ENCODE measurements at places on chromosomes 2 and 18.

GRCh38 chr2:145649061-145649460 is 1129.1 kb upstream of the ZEB2 start:
- no peak for DNase-seq

- DNase-seq = no peak
These were observed 59.3 kb upstream of the SPTBN1 start for GRCh38 chr2:54396798-54397197.

DNA sequence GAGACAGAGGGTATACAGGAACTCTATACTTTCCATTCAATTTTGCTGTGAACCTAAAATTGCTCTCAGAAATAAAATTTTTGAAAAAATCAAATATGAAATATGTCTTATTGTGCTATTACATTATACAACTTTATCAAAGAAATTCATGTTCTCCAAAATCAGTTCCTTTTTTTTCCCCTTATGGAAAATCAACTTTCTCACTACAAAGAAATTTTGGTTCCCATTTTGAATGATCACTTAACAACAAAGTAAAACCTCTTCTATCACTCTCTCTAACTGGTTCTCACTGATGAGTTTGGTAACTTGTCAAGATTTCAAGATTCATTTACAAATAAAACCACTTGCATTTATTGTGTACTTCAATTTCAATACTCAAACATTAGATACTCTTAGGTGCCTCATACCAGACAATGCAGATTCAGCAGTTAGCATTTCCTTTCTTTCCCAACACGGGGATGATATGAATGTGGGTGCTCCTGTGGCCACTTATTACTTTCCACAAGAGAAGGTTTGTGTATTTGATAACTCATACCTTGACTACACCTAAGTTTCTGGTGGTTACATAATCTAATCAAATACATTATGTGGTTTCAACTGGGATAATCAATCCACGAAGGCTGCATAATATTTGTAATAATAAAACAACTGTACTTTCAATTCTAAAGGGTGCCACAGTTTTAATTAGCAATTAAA is 6.4 kb downstream of the PSME4 start:
- no peak for DNase-seq

DNA sequence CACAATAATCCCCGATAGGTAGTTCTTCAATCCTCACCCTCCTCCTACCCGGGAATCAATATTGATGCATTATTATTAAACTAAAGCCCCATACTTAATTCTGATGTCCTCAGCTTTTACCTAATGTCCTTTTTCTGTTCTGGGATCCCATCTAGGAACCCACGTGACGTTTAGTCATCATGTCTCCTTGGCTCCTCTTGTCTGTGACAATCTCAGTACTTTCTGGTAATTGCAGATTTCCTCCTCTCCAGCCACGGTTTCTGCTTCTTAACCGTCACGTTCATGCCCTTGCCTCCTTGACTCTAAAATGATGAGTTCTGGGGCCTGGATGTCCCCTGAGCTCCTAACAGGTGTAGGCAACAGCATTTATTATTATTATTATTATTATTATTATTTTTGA is 2.9 kb upstream of the DGKD start:
- no peak for DNase-seq

DNA sequence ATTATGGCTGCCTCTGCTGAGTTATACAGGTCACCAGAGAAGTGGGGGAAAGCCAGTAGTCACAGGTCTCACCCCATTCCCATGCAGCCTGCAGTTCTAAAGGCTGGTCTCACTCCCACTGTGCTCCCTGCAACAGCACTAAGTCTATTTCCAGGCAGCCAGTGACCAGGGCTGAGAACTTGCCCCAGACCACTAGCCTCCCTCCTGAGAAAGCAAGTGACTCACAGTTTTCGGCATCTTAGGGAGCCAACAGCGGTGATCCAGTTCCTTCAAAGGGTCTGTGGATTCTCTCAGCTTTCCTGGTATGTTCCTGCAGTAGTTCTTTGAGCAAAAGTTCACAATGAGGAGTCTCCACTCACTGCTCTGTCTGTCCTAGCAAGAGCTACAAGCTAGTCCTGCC is 329.6 kb upstream of the MAP2 start:
- no peak for DNase-seq

DNA sequence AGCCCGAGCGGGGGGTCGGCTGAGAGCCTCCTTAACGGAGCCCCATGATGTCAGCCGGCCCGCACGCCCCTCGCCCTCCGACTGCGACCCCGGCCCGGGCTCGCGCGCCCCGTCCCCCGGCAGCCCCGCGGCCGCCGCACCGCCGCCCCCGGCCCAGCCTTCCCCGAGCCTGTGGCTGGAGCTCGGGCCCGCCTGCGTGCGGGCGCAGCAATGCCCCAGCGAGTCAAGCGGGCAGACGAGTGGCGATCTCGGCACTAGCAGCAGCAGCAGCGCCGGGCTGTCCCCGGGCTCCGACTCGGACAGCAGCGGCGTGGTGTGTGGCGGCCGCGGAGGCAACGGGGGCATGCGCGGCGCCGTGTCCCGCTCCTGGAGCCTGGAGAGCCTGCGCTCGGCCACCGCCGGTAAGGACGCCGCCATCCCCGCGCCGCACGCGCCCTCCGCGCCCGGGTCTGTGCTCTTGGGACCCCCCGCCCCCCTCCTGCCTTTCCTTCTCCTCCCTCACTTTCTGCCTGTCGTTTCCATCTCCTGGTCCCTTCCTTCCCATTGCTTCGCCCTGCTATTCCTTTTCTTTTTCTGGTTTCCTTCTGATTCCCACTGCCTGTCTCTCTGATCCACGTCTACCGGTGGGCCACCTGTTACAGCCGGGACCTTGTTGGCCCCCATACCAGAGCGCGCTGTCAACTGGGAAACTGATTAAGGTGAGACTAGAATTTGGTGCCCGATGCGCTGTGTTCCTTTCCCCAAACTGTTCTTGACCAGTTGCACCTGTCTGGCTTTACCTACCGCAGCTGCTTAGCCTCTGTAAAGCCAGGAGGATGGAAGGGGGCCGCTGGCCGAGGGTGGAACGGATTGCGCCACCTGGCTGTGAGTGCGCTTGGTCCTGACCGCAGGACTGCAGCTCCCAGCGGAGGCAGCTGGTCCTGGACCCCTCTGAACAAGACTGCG is 127.4 kb downstream of the ARHGEF4 start:
- DNase-seq = no peak

DNA sequence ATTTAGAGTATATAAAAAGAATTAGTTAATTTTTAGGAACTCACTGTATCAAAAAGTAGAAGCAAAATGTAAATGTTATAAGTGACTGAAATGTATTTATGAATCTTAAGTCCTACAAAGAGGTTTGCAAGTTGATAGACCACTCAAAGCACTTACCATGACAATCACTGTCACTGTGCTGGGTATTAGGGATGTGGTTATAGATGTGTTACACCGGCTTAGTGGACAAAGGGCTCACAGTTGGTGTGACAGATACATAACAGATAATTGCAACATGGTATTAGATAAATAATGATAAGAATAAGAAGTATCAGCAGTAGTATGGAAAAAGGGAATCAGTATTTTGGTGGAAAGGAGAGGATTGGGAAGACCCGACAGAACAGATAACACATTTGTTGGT is 21.6 kb downstream of the AGFG1 start:
- no peak for DNase-seq

- DNase-seq = peak; percentile 11
These were observed at the start of gene LIPG for GRCh38 chr18:49561289-49562193. Gene LIPG (plus strand): TSS chr18:49562057. CDS start chr18:49562309, 252 bp downstream.

DNA sequence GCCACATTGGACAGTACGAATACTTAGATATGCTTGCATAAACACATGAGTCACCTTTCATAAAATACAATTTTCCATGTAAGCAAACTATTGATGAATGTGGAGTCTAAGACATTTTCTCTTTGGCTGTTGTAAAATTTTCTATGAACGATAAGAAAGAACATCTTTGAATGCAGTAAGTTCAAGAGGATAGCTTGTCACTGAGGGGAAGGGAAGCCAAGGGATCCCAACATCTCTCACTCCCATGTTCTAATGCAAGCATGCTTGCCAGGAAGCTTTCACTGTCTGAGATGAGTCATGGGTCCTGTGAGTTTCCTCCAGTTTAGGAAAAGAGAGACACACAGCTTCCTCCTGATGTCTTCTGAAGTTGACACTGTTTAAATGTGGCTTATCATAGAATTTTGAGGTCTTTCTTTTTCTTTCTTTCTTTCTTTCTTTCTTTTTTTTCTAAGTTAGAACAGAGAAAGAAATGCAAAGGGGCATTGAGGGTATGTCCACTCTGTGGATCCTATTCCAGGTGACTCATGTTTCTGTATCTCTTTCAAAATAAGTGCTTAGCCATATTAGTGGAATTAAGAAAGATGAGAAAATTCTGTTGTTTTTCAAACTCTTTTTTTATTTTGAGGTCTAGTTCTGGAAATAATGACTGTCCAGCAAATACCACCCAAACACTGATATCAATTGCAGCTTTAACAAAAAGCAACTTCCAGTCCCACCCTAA is 146.6 kb downstream of the RDH14 start:
- no peak for DNase-seq

DNA sequence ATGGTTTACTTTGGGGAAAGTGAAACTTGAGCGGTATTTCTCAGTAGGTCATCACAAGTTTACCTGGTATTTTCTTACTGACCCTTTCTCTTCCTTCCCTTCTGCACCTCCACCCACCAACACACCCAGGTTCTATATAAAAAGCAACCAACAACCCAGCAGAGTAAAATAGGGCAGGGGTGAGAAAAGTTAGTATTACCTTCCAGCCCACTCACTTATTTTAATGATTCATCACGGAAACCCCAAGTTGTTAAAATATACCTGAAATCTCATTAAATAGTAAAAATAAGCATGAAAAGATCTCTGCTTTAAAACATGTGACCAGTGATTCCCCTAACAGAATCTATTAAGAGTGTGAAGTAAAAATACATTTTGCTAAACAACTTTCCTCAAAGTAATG is 306.1 kb downstream of the ZEB2 start:
- DNase-seq = no peak

GRCh38 chr18:76686737-76687231 is 135.6 kb upstream of the ZNF236 start:
- peak; percentile 20 for DNase-seq

DNA sequence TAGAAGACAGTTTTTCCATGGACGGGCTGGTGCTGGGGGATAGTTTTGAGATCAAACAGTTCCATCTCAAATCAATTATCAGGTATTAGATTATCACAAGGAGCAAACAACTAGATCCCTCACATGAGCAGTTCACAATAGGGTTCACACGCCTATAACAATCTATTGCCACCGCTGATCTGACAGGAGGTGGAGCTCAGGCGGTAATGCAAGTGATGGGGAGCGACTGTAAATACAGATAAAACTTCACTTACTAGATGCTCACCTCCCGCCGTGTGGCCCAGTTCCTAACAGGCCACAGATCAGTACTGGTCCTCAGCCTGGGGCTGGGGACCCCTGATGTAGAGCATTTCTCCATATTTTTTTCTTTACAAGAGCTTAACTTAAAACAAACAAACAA is 203.6 kb downstream of the CDH7 start:
- DNase-seq = no peak
